T-helper 22 cell (primary cell): ENCODE measurements at places on chromosomes 2 and 18.

DNA sequence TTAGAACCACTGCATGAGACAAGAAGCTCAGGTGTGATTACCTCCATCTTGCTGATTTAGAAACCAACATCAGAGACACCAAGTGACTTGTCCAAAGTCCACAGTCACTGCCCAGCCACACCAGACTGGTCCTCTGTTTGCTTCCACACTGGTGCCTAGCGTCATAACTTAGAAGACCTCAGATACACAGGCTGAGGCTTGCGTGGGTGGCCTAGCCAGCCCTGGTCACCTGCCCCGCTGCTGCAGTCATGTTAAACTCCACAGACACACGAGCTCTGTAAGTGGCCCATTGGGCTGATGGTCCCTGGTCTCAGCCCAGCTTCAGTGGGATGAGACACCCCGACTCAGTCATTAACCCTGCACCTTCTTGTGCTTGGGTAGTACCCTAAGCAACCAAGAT, 47.1 kb downstream of the CNGA3 start:
- DNase-seq, result no peak

- no peak for DNase-seq
Observed at GRCh38 chr2:177604271-177605065, 211.9 kb downstream of the AGPS start.

- no peak for DNase-seq
Observed at GRCh38 chr2:46171411-46171953, 125.7 kb upstream of the EPAS1 start.

- no peak for DNase-seq
Observed at GRCh38 chr2:68238955-68239822, 13.1 kb downstream of the PPP3R1 start.

- DNase-seq, result no peak
Observed at GRCh38 chr2:135151615-135152014, 99.5 kb downstream of the RAB3GAP1 start.

- DNase-seq, result no peak
Observed at GRCh38 chr2:39121523-39122063, 742 bp upstream of the SOS1 start.

GRCh38 chr2:224412141-224413015, 10.5 kb upstream of the FAM124B start:
- no peak for DNase-seq

GRCh38 chr18:34003687-34004086, 221.0 kb downstream of the NOL4 start:
- no peak for DNase-seq

GRCh38 chr2:190896477-190896876, 15.9 kb downstream of the GLS start:
- no peak for DNase-seq

DNA sequence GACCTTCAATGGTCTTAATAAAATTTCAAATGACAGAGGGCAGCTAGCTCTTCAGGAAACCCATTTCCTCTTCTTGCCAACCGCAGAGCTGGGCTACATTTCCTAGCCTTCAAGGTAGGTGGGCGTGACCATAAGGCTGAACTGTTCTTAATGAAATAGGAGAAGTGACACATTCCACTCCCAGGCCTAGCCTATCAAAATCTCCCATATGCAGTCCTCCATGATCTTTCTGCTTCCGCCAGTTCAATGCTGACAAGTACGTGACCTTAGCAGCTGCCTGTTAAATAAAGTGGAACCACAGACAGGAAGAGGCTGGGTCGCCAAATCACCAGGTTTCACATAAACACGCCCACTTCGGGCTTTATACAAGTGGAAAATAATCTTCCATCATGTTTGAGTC, 13.2 kb downstream of the SERPINE2 start:
- peak; percentile 19 for DNase-seq

DNA sequence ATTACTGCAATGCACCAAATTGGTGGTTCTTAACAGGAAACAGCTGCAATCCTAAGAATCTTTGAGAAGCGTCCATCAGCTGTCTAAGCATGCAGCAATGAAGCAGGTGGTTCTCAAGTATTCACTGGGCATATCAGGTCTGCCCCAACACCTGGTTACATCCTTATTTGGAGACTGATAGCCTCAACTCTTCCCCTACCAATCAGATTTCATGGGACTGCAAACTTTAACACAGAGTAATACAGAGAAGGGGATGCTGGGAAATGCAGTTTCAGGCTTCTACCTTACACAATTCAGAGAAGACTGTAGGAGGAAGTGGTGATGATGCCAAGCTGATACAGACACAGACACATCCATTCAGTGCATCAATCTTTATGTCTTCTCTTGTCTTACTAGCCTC, 240.5 kb downstream of the BCL2 start:
- no peak for DNase-seq

DNA sequence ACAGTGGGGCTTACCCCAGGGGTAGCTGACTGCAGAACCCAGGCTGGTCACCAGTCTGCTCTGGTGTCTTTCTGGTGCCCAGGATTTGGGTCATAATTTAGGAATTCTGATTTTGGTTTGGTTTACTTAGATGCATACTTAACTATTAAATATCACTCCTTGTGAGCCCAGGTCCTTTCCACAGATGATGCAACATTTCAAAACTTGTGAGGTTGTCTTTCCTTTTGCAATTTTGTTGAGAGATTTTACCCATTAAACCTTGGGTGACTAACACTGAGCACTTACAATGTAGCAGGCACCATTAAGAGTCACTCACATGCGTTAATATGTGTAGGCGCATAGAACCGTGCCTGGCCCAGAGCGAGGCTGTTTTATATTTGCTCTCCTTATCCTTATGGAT, 61.8 kb upstream of the RPL31 start:
- no peak for DNase-seq

DNA sequence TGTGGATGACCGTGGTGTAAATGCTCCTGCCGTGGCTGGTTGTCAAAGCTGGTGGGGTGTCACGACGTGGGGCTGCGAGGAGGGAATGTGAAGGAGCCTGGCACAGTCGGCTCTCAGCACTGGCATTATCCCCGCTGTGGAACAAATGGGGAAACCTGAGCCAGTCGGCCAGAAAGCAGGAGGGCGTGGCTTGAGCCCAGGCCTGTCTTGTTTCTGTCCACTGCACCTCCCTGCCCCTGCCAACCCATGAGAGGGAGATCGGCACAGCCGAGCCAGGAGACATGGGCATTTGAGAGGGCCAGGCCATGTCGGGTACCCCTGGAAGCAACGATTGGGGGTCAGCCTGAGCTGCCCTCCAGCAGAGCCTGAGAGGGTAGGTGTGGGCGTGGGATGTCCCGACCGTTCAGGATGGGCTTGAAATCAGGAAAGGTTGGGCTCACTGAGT, 44.5 kb downstream of the PDIA6 start:
- no peak for DNase-seq

- no peak for DNase-seq
Observed at GRCh38 chr2:29841386-29842004, 79.9 kb downstream of the ALK start.

- no peak for DNase-seq
Observed at GRCh38 chr18:42229211-42230210, 274.5 kb downstream of the PIK3C3 start.

DNA sequence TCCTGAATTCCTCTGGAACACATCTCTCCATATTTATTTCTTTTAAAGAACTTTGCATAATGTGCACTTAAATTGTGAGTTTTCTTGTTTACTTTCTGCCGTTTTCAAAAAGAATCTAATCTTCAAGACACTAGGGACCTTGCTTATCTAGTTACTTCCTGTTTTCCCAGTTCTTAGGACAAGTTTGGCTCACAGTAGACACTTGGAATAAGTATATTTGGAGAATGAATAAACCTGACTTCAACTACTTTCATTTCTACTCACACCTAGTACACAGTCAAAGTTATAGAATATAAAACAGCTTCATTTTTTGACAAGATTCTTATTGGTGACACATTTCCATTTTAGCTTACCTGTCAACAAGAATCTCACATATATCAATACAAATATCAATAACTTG, 155.6 kb upstream of the CCDC195 start:
- no peak for DNase-seq

- no peak for DNase-seq
Observed at GRCh38 chr2:201858281-201859184, 52.2 kb downstream of the CDK15 start.

GRCh38 chr2:21693081-21693480, 569.3 kb downstream of the TDRD15 start:
- DNase-seq, result no peak

DNA sequence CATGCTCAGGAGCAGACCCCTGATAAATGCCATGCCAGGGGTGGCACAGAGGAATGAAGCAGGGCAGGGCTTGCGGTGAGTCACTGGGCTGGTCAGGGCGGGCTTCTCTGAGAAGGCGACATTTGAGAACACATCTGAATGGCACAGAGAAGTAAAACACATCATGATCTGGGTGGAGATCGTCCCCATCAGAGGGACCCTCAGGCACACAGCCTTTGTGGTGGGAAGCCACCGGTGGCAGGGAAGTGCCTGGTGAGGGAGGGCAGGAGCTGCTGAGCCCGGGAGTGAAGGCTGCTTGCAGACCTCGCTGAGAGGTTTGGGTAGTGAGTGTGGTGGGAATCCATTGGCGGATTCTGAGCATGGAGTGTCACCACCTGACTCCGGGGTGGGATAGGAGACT, 44.5 kb downstream of the DCDC2C start:
- DNase-seq, result no peak

- DNase-seq, result no peak
Observed at GRCh38 chr2:211948932-211949331, 589.7 kb downstream of the ERBB4 start.

- DNase-seq, result no peak
Observed at GRCh38 chr2:68669651-68670050, 26.3 kb downstream of the PROKR1 start.

GRCh38 chr2:145407-145806, 99.1 kb upstream of the FAM110C start:
- no peak for DNase-seq
